ENCODE measurements at places on chromosomes 1 and 21.

DNA sequence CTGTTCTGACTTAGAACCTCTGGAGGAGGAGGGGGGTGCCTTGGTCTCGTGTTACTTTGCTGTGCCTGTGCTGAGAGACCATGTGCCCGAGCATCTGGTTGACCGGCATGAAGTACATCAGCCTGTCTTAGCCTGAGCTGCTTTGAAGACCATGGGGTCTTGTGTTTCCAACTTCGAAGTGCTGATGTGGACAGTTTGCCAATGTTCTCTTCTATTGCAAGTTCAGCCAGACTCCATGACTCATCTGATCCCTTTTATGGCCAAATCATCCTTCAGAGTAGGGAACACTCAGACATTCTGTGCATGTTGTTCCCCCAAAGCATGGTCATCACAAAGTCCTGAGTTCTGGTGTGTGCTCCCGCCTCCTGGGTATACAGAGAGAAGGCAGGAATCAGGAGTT is 6.0 kb upstream of the PLA2G2C start:
- DNase-seq, result no peak

DNA sequence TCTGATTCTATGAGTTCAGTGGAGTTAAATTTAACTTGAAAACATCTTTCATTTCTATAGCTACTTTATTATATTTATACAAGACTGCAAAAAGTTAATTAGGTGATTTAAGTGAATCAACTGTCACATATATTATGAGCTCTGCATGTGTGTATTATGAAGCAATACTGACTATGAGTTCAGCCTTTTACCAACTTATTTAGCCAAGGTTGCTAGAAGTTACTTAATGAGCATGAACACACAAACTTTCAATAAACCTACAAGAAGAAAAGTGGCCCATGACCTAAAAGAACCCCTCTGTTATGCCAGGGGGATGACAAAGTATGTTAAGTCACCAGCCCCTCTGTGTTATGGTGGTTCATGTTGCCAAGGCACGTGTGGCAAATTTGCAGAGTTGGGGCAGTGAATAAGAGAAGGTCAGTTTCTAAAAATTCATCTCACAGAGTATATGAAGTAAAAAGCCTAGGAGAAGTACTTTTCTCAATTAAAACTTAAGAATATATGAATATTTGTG is 86.7 kb upstream of the LYPLAL1 start:
- no peak for DNase-seq

- DNase-seq, result no peak
Observed at GRCh38 chr1:100767176-100767890, 47.8 kb downstream of the VCAM1 start.

- DNase-seq, result no peak
Observed at GRCh38 chr1:56531624-56532349, 47.6 kb downstream of the PLPP3 start.

GRCh38 chr1:6098303-6099215 is 52.9 kb downstream of the KCNAB2 start:
- peak; percentile 67 for DNase-seq

GRCh38 chr1:42684139-42684538 is 1.9 kb downstream of the YBX1 start:
- DNase-seq, result no peak

- no peak for DNase-seq
Observed at GRCh38 chr1:10054465-10054864, 21.7 kb downstream of the UBE4B start.

GRCh38 chr21:15552914-15553494 is 176.8 kb upstream of the USP25 start:
- no peak for DNase-seq
